ENCODE measurements at places on chromosomes 16 and 17.
A peak's percentile ranks its signal among the peaks of the same experiment; 100 is the strongest.

GRCh38 chr17:39599004-39599664, 8.6 kb downstream of the NEUROD2 start:
- peak; percentile 61 for DNase-seq

- no peak for DNase-seq
Observed at GRCh38 chr16:1143761-1144450, 9.0 kb upstream of the CACNA1H start.

DNA sequence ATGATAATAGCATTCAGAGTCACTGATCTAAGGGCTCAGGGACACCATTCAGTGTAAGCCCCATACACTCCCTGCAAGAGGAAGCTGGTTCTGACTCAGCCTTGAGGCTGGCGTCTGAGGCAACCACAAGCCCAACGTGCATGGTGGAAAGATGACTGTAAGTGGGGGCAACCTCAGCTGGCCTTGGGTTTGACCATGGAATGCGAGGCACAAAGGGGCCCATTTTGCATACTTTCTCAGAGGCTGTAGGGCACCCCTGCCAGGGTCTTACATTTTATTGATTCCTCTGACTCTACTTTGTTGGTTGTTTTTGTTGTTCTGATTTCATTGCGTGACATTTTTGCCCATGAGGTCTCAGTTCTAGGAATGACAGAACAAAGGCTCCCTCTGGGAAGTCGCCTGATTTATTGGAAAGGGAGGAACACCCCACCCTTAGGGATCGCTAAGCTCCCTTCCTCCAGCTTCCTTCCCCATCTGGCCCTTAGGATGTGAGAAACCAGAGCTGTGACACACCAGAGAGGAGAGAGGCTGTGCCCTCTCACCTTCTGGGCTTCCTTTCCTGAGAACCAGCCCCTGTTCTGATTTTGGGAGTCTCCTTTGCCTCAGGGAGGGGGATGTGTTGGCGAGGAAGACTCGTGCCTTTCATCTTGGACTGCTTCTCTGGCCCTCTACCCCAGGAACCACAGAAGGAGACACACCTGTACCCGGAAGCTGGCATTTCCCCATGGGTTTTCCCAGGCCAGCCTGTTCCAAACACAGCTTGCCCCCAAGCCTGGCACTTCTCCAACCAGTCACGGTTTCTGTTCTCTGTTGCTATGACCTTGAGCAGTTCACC, 5.6 kb upstream of the CIITA start:
- DNase-seq: peak; percentile 88

DNA sequence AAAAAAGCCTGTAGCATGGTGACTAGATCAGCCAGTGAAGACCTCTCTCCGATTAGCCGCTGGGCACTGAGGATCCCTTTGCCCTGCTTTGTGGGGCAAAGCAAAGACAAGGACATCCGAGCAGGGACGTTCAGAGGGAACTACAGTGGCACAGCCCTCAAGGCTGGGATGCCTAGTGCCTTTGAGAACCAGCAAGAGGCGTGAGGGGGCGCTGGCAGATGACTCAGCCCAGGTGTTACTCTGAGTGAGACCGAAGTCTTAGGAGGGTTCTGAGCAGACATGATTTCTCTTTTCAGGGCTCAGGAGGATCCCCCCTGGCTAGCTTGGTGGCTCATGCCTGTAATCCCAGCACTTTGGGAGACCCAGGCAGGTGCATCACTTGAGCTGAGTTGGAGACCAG, 178.6 kb downstream of the CPPED1 start:
- peak; percentile 41 for DNase-seq

- no peak for DNase-seq
Observed at GRCh38 chr17:58170622-58171021, 3.8 kb downstream of the OR4D2 start.

DNA sequence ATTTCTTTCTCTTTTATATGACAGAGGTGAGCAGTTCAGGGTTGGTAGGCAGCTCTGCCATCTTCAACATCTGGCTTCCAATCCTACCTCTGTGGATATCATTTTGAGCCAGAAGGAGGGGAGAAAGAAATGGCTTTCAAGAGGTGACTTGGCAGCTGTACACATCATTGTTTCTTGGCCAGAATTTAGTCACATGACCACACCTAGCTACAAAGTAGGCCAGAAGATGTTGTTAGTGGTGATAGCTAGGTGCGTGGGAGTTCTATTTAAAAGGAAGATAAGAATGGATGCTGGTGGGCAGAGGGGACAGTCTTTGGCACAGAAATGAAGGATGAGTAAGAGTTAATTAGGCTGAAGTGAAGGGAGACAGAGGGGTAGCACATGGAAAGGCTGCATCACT, 29.2 kb upstream of the MPHOSPH6 start:
- no peak for DNase-seq

DNA sequence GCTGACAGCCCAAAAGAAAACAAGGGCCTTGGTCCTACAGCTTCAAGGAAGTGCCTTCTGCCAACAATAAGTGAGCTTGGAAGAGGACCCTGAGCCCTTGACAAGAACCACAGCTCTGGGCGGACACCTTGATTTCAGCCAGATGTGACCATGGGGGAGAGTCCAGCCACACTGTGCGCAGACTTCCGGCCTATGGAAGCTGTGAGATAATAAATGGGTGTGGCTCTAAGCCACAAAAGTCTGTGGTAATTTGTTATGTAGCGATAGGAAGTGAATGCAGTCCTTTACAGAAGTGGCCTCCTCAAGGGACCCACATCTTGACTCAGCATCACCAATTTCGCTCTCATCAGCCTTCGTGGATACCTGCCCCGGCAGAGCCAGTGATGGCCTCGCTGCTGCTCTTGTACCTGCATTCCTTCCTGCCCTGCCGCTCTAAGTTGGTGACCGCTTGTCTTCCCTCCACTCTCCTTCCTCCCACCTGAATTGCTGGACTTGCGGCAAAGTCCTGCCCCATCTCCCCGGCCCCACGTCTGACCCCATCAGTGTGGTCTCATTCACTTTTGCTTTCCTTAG, 29.3 kb downstream of the PRSS54 start:
- DNase-seq: no peak

- DNase-seq: no peak
Observed at GRCh38 chr17:51508048-51508447, 247.7 kb downstream of the UTP18 start.

GRCh38 chr16:47999595-47999994, 156.2 kb downstream of the ABCC12 start:
- no peak for DNase-seq
